SK-N-MC (cell line): ENCODE measurements at places on chromosomes 16 and 17.

DNA sequence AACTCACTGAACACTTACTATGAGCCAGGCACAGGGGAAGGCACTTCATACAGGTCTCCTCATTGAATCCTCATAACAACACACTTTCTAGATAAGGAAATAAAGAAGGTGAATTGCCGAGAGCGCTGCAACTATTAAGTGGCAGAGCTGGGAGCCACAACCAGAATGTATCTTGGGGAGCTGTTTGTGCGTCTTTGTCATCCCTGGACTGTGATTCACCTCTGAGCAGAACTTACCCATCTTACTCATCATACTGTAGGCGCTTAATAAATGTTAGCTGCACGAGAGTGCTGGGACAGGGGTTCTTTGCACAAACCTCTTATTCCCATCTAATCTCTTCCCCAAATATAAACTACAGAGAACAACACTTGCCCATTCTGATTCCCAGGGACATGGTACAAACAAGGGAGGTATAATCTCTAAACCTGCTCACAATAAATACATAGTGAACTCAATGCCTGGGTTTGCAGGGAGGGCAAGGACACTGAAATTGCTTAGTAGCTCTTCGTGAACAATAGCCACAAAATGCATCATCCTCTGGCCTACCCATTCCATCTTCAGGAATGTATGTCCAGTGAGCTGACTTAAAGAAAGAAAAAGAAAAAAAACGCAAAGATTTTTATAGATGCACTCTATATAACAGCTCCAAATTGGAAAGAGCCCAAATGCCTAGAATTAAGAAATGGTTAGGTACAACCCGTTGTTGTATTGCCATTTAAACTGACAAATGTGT lies 43.0 kb downstream of the MYO18A start:
- DNase-seq: no peak

- no peak for DNase-seq
These were observed 42.9 kb downstream of the PSMD12 start for GRCh38 chr17:67323445-67323844.

- no peak for DNase-seq
These were observed 223.7 kb downstream of the ZNF423 start for GRCh38 chr16:49632086-49632794.

DNA sequence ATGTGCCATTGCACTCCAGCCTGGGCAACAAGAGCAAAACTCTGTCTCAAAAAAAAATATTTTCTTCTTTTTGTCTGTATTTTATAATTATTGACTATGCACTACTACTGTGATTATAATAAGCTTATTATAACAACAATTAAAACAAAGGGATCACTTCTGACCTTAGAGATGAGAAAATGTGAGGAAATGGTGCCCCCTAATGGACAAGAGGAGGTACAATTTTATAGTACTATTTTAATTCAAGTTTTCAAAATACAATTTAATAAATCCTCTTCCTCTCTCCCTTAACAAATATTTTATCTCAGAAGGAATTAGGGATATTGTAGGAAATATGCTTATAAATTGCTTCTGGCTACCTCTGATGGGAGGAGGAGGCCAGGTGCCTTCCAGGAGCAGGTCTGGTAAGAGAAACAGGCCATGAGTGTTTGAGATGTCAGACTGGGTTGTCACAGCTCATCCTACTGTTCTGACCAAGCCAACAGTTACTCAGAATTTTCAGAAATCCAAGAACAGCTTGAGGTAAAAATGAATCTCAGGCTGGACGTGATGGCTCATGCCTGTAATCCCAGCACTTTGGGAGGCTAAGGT lies 14.0 kb downstream of the VPS53 start:
- no peak for DNase-seq

DNA sequence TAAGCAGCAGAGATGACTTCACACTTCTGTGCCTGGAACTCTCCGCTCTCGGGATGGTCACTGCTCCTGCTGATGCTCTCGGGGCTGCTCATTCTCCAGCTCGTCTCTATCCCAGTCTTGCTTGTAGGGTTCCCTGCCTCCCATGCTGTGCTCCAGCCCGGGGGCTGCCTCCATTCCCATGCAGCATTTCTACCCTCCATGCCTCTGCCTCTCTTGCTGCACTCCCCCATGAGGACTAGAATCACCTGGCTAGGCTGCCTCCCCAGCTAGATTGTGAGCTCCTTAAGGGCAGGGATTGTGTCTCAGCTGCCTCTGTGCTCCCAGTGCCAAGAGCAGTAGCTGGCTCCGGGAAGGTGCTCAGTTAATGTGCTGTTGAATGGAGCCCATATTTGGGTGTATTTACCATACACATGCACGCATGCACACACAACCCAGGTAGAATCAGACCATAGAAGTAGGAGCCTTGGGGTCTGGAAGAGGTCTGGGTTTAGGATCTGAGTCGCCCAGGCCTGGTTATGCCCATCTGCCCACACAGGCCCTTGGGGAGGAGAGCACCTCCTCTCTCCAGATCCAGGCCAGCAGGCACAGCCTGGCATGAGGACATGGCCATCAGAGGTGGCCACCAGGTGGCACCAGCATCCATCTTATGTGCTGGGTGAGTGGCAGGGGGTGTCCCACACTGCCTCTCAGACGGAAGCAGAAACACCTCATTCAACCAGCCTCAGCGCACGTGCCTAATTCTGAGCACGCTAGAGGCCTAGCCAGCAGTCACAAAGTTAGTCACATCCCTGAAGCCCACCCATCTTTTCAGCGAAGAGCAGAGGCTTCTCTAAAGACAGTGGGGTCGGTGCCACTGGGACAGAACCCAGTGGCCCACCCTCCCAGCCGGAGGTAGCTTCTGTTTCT lies 9.3 kb downstream of the GIT1 start:
- DNase-seq: no peak

- DNase-seq: no peak
These were observed 4.9 kb upstream of the RASD1 start for GRCh38 chr17:17500999-17501605.

- DNase-seq: no peak
These were observed 61.0 kb downstream of the PLD6 start for GRCh38 chr17:17144916-17145665.

GRCh38 chr16:4347765-4348509 lies 3.2 kb downstream of the PAM16 start:
- no peak for DNase-seq

DNA sequence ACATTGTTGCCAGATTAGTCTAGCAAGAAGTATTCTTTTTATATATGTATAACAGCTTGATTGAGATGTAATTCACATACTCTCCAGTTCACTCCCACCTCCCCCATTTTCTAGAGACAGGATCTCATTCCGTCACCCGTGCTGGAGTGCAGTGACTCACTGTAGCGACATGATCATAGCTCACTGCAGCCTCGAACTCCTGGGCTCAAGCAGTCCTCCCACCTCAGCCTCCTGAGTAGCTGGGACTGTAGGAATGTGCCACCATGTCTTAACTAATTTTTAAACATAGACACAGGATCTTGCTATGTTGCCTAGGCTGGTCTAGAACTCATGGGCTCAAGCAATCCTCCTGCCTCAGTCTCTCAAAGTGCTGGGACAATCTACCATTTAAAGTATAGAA lies 3.3 kb upstream of the RSAD1 start:
- DNase-seq: no peak

- no peak for DNase-seq
These were observed 1373.8 kb upstream of the GOT2 start for GRCh38 chr16:60107871-60108270.

GRCh38 chr17:77741109-77741508 lies 217.4 kb upstream of the TNRC6C start:
- DNase-seq: no peak

- no peak for DNase-seq
These were observed 573.9 kb downstream of the KCNJ18 start for GRCh38 chr17:22266231-22266630.

GRCh38 chr17:78623541-78623940 lies 46.3 kb upstream of the DNAH17 start:
- no peak for DNase-seq

- DNase-seq: no peak
These were observed 11.0 kb downstream of the ADORA2B start for GRCh38 chr17:15955793-15956541.

DNA sequence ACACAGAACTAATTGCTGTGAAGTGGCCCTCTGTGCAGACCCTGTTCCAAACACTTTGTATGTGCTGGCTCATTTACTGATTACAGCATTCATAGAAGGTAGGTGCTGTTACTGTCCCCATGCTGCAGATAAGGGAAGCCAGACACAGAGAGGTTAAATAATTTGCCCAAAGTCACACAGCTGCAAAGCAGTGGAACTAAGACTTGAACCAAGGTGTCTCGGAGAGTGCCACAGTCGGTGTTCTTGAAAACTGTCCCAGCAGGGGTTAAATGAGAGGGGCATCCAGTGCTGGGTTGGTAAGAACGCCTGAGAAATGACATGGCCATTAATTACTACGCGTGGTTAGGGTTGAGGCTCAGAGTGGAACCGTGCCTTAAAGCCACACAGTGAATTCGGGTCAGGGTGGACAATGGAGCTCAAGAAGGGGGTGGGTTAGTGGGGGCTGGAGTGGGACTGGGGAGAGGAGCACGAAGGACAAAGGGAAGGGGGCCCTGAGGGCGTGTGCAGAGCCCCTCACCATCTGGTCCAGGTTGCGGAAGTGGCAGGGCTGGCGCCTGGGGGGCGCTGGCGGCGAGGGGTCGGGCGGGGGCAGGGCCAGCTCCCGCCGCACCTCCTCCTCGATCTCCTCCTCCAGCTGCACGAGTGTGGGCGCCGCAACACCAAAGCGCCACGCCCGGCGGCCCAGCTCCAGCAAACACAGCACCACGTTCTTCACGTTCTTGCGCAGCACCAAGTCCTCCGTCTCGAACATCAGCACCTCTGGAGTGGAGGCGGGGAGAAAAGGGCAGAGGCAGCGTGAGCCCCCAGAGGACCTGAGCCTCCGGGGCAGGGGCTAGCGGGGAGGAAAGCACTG lies 3.3 kb downstream of the GAS2L2 start:
- no peak for DNase-seq

DNA sequence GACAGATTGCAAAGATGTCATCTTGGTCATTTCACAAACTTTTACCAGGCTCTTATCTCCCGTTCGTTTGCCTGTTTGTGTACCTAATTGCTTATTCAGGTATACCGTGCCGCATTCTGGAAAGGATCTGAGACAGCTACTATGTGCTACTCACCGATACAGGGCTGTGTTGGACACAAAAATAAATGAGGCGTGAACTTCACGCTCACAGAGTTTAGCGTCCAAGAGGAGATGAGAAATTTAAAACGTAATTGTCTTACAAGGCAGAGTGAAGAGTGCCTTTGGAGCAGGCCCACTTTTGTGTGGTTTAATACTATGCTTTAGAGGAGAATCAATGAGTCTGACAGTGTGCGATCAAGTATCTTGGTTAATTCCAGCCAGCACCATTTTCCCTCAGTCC lies 26.7 kb downstream of the MAF start:
- DNase-seq: no peak

DNA sequence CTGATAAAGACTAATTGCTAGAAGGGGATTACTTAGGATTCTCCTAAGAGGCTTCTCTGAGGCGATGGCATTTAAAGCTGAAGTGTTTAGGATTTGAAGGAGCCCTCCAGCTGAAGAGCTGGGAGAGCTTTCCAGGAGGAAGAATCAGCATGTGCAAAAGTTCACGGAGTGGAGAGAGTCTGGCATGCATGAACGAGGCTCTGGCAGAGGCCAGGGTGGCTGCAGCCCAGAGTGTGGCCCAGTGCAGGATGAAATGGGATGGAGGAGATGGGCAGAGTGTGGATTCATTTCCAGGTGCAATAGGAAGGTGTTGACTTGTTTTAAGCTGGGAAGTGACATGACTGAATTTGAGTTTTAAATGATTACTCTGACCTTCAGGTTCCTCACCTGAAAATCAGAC lies 249.0 kb upstream of the CCL2 start:
- DNase-seq: no peak

- DNase-seq: no peak
These were observed 6.0 kb upstream of the RNF135 start for GRCh38 chr17:30964876-30965275.

- no peak for DNase-seq
These were observed 973 bp downstream of the SLC7A6 start for GRCh38 chr16:68265078-68265920.

- DNase-seq: no peak
These were observed 902 bp downstream of the KAT2A start for GRCh38 chr17:42120161-42120769.

DNA sequence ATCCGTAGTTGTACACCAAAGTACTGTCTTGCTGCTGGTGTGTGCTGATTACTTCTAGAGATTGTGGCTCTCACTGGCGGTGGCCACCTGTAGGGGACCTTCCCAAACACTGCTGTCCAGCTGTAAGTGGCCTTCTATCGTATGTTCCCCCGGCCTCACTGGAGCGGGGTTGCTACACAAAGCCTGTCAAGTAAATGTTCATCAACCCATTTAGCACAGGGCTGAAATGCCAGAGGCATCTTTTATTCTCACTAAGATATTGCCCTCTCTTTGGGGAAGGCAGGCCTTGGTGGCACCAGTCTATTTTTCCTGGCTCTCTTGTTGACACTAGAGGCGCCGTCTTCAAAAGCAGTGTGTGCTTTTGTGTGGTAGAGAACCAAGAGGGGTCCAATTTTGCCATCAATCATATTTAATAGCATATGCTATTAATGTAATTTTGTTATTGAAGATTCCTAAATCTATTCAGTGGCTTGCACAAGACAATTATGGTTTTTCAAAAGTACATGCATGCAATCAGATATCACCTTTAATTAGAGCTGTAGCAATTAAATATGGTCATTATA lies 514.4 kb upstream of the SALL1 start:
- no peak for DNase-seq
